ENCODE measurements at places on chromosomes 2 and 18.
A peak's percentile ranks its signal among the peaks of the same experiment; 100 is the strongest.

GRCh38 chr2:219119422-219120043 lies 41.1 kb downstream of the NHEJ1 start:
- DNase-seq: no peak

DNA sequence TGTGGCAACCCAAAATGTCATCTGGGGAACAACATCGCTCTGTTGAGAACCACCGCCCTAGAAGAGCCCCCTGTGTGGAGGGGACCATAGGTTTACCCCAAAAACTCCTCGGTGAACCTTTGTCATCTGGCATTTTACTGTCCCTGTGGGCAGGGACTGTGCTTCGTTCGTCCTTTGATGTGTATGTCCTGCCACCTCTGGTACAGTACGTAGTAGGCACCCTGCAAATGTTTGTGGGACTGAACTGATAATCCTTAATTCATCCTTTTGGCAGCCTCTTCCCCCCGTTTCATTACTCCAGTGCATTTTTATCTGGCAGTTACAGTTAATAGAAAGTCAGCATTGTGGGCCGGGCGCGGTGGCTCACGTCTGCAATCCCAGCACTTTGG lies 728 bp downstream of the NAPG start:
- no peak for DNase-seq

GRCh38 chr2:12847694-12848575 lies 131.2 kb downstream of the TRIB2 start:
- no peak for DNase-seq

- peak; percentile 29 for DNase-seq
Observed at GRCh38 chr18:50967714-50968661, at the start of gene ELAC1. Gene ELAC1, plus strand, starts transcription at chr18:50968040. Its CDS starts 6,365 bp downstream, at chr18:50974405.

DNA sequence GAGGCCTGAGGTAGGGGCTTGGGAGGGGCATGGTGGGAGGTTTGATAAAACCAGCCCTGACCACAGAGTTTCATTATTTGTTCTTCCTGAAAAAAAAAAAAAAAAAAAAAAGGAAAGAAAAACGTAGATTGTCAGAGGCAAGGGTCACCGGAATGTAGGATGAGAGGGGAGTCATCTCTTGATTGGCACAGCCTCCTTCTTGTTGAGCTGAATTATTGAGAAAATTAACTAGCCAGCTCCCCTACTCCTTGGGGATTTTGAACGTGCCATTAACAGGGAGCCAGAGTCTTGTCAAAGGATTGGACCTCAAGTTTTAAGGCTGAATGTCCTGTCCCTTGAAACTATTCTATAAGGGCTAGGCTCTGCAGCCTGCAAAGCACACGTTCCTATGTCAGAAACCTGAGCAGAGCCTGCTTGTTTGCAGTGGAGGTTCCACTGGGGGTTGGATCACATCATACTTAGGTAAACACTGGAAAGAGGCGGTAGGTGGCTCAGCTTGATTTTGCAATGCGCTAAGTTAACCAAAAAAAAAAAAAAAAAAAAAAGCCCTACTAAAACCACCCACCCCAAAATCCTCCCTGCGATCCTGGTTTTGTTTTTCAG lies 2.3 kb downstream of the INHBB start:
- peak; percentile 42 for DNase-seq

DNA sequence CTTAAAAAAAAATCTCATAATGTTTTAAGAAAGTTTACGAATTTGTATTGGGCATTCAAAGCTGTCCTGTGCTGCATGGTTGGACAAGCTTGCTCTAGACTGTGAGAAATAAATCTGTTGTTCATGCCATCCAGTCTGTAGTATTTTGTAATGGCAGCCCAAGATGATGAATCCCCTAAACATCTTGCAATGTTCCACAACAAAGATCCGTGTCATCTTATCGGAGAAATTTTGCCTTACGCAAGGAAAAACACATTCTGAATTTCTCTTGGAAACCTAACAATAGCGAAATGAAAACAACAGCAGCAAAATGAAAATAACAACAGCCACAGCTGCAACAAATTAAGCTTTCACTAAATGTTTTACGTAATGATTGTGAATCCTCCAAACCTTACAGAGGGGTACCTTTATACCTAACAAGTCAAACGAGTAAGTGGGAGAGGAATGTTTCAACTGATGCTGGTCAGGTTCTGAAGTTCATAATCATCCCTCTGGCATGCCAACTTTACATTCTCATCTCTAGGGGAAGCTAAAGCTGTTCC lies 76.1 kb upstream of the RNU4ATAC start:
- DNase-seq: no peak

DNA sequence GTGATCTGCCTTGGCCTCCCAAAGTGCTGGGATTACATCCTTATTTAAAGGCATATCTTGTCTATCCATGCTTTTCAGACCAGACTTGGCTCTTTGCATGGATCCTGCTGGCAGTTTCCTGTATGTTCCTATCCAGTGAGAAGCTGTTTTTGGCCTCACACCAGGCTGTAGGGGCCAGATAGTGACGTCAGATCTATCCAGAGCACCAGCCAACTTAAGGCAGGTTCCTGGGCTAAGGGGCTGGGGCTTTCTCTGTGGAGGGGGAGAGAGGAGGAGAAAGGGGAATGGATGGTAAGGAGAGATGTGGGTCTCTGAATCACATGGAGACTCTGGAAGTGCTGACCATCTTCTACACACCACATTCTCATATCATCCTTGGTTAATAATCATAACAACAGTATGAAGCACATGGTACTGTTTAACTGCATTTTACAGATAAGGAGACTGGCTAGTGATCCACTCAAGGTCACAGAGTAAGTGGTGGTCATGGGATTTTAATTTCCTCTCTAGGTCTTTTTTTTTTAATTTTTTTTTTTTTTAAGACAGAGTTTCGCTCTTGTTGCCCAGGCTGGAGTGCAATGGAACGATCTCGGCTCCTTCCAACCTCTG lies 2.0 kb upstream of the FAM117B start:
- no peak for DNase-seq

GRCh38 chr2:65395621-65396347 lies 36.6 kb downstream of the SPRED2 start:
- no peak for DNase-seq

- DNase-seq: no peak
Observed at GRCh38 chr2:232261776-232262175, 116.8 kb upstream of the ALPP start.

DNA sequence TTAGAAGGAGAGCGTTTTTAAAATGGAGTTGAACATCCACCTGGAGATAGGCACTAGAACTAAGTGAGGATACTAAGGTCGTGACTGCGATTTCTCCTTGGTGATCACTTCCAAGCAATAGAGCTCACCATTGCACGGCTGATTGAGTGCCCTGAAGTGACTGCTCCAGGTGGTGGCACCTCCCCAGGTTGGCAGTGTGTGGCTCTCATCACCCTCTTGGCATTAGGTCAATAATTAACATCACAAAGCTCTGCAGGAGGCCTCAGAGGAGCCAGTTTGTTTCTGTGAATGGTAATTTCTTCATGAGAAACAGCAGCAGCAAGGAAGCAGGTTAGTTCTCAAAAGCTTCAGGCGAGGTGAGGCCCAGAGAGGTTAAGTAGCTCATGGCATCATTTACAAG lies 259.6 kb downstream of the CLIP4 start:
- DNase-seq: peak; percentile 31

- no peak for DNase-seq
Observed at GRCh38 chr2:126661702-126662500, 5.9 kb downstream of the GYPC start.

DNA sequence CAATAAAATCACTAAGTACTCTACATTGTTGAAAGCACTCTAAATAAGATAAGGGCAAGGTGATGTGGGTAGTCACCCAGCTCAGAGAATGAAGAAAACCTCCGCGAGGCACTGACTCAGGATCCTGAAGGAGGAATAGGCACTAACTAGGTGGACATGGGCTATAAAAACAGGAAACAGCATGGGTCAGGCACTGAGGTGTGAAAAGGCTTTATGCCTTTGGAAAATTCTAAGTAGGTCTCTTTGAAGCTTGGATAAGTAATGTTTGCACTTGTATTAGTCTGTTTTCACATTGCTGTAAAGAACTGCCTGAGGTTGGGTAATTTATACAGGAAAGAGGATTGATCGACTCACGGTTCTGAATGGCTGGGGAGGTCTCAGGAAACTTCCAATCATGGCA lies 161.6 kb downstream of the EPHA4 start:
- no peak for DNase-seq

DNA sequence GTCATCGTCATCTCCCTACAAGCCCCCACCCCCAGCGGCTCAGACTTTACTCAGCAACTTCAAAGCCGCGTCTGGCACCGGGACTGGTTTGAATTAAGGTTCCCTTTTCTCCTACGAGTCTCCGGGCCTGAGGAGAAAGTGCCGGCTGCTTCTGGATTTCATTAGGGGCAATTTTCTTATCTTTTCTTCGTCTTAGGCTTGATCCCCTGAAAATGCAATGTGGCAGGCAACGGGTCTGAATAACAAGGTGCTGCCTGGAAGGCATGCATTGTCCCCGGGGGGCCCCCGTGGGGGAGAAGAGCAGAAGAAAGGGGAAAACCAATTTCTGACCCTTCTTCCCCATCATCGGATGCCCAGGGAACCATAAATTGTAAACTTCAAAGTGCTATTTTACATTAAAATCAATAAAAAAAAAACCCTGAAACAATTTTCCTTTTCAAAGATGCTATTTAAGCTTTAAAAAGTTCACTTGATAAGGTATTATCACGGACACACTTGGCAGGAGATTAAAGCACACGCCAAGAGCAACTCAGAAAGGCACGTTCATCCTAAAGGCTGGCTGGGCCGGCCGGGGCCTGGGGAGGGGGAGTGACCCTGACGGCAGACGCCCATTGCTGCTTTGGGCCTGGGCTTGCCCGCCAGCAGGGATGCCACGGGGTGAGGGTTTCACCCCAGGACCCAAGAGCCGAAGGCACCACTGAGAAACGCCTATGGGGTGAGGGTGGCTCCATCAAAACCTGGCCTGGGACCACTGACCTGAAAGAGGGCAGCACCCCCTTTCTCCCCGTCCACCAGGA lies 230.4 kb downstream of the TWIST2 start:
- no peak for DNase-seq

DNA sequence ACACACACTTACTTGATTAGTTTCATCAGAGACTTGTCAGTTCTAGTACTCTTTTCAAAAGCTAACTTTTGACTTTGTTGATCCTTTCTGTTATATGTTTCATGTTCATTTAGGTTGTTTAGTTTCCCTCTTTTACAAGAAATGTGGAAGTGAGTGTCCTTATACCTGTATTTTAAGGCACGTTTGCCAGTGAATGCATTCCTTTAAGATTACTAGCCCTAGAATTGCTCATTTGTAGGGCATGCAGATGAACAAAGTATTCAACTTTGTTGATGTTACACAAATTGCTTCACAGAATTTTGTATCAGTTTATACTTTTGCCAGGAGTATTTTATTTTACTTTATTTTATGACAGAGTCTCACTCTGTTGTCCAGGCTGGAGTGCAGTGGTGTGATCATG lies 6.3 kb downstream of the IL1RL2 start:
- DNase-seq: no peak

GRCh38 chr2:28578774-28579173 lies 82.9 kb downstream of the PLB1 start:
- DNase-seq: no peak

DNA sequence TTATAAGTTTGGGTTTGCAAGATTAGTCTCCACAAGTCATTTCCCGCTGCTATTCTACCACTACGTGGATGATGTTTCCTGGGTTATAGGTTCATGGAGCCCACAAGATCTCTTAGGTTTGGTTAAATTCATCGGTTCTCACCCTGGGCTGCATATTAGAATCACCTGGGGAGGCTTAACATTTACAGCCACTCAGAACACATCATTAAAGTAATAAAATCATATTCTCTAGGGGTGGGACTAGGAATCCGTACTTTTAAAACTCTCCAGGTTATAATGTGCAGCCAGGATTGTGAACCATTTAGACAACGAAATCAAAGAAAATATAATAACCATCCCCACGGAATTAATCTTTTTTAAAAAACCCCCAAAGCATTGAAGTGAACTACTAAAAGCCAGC lies 167.7 kb downstream of the ACTR3 start:
- no peak for DNase-seq

DNA sequence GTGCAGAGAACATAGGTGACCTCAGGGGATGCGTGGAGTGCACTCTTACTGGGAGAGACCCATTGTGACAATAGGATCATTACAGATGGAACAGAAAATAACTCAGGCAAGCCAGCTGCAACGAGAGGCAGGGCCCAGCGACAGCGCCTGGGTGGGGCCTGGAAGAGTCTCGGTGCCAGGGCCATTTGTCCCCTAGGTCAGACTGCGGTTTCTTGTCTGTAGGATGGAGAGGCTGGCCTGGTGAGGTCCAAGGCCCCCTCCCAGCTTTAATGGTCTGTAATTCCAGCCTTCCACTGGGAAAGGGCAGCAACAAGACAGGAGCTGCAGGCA lies 208.6 kb upstream of the APCDD1 start:
- DNase-seq: no peak

DNA sequence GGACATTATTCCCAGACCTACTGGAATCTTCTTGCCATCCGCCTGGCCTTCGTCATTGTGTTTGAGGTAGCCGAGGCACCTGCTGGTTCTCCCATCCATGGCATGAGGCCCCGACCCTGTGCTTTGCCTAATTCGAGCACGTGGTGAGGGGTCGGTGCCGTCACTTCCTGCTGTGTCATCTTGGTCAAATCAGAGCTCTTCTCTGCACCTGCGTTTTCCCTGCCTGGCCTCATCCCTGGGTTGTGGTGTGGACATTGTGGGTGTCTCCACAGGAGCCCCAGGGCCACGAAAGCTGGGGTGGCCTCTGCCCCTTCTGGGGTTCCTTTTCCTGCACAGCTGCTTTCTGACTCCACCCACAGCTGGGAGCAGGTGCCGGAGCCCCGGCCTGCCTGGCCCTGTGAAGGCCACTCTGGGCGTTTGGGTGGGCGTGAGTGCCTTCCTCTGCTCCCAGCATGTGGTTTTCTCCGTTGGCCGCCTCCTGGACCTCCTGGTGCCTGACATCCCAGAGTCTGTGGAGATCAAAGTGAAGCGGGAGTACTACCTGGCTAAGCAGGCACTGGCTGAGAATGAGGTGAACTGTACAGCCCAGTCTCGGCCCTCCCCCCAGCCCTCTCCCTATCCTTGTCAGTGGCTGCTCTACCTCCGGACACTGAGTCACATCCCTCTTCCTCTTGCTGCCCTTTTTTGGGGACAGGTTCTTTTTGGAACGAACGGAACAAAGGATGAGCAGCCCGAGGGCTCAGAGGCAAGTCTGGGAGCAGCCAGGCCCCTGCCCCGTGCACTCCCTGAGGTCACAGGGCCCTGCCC lies 34.9 kb downstream of the ANO7 start:
- no peak for DNase-seq

DNA sequence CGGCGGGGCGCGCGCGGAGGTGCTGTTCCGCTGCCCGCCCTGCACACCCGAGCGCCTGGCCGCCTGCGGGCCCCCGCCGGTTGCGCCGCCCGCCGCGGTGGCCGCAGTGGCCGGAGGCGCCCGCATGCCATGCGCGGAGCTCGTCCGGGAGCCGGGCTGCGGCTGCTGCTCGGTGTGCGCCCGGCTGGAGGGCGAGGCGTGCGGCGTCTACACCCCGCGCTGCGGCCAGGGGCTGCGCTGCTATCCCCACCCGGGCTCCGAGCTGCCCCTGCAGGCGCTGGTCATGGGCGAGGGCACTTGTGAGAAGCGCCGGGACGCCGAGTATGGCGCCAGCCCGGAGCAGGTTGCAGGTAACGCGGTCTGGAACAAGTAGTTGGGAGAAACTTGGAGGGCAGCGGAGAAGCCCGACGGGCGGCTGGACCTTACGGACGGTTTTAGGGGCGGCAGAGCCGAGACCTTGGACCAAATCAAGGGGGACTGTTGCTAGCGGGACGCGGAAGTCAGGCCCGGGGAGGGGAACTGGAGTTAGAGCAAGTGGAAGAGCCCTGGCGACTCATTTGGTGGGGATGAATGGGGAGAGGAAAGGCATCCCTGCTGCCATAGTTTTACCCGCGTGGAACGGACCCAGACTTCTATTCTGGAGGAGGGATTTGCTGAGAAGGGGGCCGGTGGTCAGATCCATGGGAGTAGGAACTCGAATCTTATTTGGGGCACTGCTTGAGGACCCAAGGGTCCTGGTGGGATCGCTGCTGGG lies 573 bp downstream of the IGFBP2 start:
- DNase-seq: peak; percentile 37
